Posterior vena cava (tissue), 2 donors: ENCODE measurements at places on chromosomes 11 and 22.

GRCh38 chr22:20571078-20571503 is 63.7 kb downstream of the MED15 start:
- no peak for DNase-seq

- no peak for DNase-seq
Observed at GRCh38 chr22:29715240-29715639, 4.6 kb upstream of the CABP7 start.

DNA sequence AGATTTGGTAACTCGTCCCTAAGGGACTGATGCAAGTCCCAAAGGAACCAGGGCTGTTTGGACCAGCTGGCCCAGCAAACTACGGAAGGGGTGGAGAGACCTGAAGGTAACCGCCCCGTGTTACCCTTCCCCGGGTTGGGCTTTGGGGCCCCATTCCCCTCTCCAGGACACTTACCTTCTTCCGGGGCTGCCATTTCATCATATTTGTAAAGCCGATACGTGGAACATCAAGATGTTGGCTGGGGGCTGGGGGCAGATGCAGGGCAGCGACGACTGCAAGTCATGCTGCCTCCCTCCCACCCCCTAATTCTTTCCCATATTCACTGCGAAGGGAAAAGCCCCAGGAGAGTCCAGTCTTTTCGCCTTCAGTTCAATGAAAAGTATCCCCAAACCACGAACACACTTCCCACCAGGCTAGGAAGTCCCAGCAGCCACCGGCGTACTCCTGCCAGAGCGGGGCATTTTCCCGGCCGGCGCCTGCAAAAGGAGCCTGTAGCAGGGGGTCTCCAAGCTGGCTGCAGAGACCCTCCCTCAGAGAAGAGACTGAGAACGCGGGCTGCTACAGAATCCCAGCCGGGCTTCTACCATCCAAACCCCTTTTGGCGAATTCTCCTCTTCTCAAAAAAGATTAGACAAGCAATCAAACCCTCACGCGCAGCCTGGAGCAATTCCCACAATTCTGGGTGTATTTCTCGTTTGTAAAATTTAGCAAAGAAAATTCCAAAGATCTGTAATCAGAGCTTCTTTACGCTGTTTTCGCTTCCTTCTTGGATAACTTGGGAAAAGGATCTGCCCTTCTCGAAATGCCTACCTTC is 236.7 kb downstream of the TTC28 start:
- peak; percentile 83 for DNase-seq

- DNase-seq, result no peak
Observed at GRCh38 chr22:50734343-50734771, 3.6 kb upstream of the ACR start.

DNA sequence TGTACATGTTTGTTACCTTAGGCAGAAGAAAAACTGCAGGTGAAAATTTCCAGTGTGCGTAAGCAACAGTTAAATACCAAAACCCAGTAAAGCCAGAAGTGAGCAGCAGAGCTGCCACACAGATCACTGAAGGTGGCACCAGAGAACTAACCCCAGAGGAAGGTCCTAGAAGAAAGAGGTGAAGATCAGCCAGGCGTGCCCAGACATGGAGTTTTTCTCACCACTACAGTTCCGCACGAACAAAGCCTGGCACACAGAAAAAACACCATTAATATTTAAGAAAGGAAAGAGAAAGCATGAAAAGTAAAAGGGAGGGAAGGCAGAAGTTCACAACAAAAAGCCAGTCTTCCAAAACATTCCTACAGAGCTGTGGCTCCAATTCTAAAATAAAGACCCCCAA is 60.7 kb downstream of the STK33 start:
- DNase-seq, result no peak

DNA sequence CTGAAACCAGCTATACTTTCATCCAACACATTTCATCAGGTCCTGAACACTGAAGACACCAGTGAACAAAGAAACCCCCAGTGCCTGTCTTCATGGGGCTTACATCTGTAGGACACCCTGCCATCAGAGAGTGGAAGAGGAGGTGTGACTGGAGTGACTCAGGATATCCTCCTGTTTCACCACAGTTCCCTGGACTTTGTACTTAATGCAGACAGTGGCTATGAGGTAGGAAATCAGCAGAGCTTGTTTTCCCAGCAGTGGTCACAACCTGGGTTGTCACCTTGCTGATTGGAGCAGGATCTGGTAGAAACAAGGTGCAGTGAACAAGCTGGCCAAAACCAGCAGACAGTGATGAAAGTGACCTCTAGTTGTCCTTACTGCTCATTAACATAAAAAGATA is 128.8 kb downstream of the KIRREL3 start:
- no peak for DNase-seq

DNA sequence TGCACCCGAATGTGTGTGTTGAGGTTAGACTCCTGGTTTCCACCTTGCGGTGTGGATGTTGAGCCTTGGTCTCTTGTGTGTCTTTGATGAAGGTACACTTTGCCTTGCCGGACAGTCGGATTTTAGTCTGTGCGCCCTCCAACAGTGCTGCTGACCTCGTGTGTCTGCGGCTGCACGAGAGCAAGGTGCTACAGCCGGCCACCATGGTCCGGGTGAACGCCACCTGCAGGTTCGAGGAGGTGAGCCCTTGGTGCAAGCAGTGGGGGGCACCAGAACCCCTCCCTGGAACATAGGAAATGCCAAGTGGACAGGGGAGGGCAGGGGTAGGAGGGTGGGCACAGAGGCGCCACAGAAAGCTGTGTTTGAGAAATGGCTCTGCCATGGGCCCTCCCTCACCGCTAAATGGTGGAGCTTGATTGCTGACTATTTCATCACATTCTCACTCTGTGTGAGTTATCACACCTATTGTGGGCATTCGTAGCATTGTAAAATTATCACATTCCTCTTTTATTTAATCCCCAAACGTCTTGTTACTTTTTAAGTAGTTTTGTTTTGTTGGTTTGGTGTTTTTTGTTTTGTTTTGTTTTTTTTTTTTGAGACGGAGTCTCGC is 26.4 kb upstream of the PANX2 start:
- peak; percentile 64 for DNase-seq

DNA sequence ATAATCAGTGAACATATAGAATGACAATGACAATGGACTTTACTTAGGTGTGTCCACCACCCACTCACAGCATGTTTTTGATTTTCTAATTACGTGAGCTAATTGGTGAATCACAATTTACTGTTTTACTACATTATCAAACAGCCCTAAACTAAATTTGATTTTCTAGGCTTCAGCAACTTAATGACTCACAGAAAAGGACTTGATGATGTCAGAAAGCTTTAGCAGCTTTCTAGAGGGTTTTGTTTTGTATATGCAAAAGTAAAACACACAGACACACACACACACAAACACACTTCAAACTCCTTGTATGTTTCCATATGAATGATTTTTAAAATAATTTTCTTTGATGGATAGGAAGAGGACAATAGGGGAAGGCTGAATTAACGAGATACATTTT is 878.6 kb upstream of the CCDC90B start:
- no peak for DNase-seq

DNA sequence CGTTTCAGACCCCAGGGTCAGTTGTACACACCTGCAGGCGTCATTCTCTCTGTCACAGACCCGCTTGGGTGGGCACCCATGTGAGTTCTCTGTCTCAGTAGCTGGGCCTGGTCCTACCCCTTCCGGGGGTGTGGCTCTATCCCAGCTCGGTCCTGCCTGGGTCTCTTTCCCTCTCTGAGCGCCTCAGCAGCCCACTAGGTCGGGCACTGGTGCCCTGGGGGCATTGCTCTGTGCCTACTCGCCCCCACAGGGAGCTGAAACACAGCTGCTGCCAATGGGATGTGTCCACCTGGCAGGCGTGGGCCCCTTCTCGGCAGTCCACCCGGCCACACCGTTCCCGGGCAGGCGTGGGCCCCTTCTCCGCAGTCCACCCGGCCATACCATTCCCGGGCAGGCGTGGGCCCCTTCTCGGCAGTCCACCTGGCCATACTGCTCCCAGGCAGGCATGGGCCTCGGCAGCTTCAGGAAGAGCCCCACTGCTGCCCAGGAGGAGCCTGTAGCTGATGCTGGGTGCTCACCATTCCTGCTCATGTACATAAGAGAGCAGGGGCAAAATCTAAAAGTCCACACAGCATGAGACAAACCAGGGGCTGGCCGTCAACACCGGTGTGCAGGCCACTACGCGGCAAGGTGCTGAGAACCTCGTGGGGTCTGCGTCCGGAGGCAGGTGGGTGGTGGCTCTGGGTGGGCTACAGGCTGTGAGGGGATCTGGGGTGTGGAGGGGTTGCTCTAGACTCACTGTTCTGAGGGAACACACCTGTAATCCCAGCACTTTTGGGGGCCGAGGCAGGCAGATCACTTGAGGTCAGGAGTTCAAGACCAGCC is 12.3 kb downstream of the MLC1 start:
- peak; percentile 26 for DNase-seq

DNA sequence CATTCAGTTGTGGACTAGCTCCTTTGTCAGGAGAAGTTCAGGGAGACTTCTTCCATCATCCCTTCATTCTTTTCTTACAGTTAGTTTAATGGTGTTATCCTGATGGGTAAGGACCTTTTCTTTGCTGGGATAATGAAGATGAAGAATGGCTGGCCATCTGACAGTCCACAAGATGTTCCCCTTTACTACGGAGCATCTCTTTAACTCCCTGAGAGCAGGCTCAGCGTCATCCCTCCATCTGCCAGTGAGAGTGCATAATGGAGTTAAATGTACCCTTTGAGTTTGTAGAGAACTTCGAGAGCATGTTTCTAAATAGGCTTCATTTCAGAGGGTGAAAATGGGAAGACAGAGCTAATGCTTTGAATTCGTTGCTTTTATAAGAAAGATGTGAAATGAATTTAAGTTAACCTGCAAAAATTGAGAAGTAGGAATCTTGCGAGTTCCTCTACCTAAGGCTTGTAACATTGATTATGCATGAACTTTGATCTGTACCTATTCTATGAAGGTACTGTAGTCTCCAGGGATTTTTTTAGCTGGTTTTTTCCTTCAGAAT is 1.7 kb downstream of the EP300 start:
- peak; percentile 9 for DNase-seq

DNA sequence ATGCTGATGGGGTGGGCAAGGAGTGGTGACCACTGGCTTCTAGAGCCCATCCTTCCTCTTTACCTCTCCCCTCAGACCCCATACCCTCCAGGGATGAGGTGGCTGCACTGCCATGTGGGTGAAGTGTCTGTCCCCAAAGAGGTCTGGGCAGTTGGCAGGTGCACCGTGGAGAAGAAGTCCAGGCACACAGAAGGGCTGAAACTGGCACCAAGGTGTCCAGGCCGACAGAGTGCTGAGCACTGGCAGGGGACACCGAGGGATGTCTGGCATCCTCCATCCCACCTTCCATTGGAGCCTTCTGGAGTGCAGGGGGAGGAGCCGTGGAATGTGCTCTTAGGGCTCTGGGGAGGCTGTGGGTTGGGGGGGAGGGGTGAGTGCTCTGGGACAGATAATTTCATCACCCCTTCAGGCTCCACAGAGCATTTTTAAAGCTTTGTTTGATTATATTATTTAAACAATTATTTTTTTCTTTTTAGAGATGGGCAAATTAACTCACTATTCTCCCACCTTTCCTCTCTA is 37.9 kb downstream of the PKNOX2 start:
- DNase-seq, result no peak

DNA sequence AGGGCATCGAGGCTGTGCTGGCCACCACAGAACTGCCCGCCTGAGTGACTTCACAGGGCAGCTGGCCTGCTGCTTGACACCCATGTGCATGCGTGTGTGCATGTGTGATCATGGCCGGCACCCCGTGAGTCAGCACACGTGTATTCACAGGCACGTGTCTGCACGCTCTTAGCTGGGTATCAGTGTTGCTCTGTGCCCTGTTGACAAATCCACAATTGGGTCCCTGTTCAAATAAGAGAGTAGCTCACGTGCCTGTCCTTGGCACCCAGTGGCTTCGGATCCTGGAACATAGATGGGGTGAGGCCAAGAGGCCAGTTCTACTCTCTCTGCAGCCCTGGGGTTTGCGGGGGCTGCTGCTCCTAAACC is 14.0 kb downstream of the B3GAT1 start:
- no peak for DNase-seq

- no peak for DNase-seq
Observed at GRCh38 chr22:24422102-24422665, 5.2 kb upstream of the ADORA2A start.

DNA sequence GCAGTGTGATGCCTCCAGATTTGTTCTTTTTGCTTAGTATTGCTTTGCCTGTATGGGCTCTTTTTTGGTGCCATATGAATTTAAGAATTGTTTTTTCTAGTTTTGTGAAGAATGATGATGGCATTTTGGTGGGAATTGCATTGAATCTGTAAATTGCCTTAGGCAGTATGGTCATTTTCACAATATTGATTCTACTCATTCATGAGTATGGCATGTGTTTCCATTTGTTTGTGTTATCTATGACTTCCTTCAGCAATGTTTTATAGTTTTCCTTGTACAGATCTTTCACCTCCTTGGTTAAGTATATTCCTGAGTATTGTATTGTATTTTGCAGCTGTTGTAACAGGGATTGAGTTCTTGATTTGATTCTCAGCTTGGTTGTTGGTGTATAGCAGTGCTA is 18.3 kb upstream of the ZBED5 start:
- no peak for DNase-seq

GRCh38 chr11:57597916-57598830 is 688 bp downstream of the SERPING1 start:
- peak; percentile 94 for DNase-seq

- DNase-seq, result no peak
Observed at GRCh38 chr11:113389272-113389671, 1.7 kb downstream of the ANKK1 start.

- DNase-seq, result no peak
Observed at GRCh38 chr11:102435688-102436087, 16.9 kb downstream of the TMEM123 start.

GRCh38 chr11:122637541-122637940 is 18.0 kb upstream of the UBASH3B start:
- no peak for DNase-seq

DNA sequence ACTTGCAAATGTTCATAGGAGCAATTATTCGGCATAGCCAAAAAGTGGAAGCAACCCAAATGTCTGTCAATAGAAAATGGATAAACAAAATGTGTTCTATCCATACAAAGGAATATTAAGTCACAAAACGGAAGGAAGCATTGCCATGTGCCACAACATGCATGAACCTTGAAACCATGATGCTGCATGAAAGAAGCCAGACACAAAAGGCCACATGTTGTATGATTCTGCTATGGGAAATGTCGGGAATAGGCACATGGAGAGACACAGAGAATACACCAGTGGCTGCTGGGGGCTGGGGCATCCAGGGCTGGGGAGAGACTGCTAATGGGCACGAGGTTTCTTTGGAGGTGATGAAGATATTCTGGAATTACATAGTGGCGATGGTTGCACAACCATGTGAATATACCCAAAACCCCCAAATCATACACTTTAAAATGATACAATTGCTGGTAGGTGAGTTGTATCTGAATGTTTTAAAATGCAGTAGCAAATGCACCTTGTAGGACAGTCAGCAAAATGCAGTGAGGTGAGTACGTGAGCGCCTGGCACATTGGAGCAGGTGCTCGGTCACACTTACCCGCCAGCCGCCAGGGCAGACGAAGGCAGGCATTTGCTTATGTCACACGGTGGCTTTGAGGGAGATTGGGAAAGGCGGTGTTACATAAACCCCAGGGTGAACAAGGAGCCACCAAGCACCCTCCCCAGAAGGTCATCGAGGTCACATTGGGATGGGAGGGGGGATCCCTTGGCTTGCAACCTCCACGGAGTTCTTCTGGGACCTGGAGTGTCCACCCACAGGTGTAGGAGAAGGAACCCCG is 6.3 kb upstream of the OSM start:
- DNase-seq, result no peak

GRCh38 chr11:95516786-95517185 is 272.8 kb downstream of the FAM76B start:
- DNase-seq, result no peak
